ENCODE measurements at places on chromosomes 3 and 15.

- DNase-seq, result no peak
Measured at GRCh38 chr3:8606701-8607231, 37.8 kb downstream of the SSUH2 start.

- DNase-seq, result no peak
Measured at GRCh38 chr3:143726727-143727126, 121.5 kb downstream of the SLC9A9 start.

GRCh38 chr3:119324899-119325298, 30.7 kb downstream of the ARHGAP31 start:
- DNase-seq, result no peak

GRCh38 chr3:114290911-114291901, 2.6 kb upstream of the TIGIT start:
- peak; percentile 97 for DNase-seq

- DNase-seq, result no peak
Measured at GRCh38 chr15:60740787-60741354, 261.9 kb upstream of the ICE2 start.

- DNase-seq, result no peak
Measured at GRCh38 chr3:183911763-183912506, 27.3 kb upstream of the PARL start.

DNA sequence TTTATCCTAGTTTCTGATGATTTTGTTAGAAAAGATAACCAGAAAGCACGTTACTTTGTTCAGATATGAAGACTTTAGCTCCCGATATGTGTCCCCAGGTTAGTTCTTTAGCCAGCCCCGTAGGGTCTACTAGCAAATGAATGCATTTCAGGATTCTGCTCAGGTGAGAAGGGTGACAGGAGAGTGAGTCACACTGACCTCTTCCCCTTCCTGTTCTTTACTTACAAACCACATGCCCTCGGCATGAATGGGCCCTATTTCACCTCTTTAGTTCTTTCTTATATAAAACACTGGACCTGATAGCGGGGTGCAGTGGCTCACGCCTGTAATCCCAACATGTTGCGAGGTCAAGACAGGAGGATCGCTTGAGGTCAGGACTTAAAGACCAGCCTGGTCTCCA, 98.4 kb downstream of the SLC49A4 start:
- DNase-seq, result no peak

DNA sequence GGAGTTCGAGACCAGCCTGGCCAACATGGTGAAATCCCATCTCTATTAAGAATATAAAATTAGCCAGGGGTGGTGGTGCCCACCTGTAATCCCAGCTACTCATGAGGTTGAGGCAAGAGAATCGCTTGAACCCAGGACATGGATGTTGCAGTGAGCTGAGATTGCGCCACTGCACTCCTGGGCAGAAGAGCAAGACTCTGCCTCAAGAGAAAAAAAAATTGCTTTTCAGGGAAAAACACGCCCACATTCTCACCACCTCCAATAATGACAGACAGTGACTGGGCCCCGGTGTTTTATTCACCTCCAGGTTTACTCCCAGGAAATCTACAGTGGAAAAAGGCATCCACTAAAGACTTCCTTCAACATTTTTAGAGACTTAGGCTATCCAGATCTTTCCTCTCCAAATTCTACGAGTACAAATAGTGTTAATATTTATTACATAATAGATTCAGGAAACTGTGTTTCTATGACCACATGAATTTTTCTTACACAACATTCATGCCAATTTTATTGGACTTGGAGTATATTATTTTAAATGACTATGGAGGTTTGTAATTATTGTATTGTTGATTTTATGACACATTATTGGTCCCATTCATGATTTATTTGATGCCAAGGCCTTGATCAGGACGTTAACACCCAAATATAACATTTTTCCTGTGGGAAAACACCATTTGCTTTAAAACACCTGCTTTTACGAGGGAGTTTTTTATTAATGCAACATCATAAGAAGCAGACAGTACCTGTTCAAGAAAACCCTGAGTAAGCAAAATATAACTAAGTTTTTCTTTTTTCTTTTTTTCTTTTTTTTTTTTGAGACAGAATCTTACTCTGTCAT, 26.6 kb downstream of the IGF2BP2 start:
- DNase-seq, result no peak
